ENCODE measurements at places on chromosomes 11 and 22. TPM values are rescaled to one million over a fixed set of nuclear protein-coding genes. Genes with fewer than 3 reads are reported as not detected.

The OR10A2 gene
- not detected for total RNA-seq

The CTSF gene
- 2.8 TPM for total RNA-seq

The TNNT3 gene
- total RNA-seq, result 1.1 TPM

The ACCSL gene
- not detected for total RNA-seq

The KRTAP5-1 gene
- total RNA-seq, result not detected
